ENCODE measurements at places on chromosomes 2 and 18.
A peak's percentile ranks its signal among the peaks of the same experiment; 100 is the strongest.

DNA sequence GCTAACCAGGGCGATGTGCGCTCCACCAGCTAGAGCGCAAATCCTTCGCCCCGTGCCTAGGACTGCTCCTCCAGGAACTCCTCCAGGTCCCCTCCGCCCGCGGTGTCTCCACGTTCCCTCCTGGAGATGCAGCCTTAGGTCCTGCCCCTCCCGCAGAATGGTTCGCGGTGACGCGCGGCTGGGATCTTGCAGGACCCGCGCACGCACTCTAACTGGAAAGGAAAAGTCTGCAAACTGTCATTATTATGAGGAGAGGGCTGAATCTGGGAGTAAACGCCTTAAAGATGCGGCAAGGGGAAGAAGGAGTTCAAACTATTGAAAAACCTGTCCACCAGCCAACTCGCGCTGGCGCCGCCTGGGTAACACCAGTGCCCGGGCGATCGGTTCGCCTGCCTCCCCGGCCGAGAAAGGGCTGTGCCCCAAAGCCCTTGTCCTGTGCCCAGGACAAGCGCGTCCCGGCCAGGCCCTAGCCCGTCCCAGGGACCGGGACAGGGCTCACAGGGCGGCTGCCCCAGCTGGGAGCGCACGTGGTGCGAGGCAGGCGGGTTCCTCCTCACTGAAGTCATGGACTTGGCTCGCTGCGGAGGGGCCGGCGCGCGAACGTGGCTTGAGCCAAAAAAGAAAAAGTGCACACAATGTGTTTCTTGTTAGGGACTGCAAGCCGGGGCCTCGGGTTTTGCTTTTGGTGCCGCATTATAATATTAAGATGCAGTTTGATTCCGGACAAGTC is 5.5 kb upstream of the ID2 start:
- H3K27me3 ChIP-seq = peaks cover 23% of the 10 kb centered on the region
- no peaks in the 10 kb centered on the region for H3K4me1 ChIP-seq
- H3K4me3 ChIP-seq = peak overlapping the region; percentile 82
- DNase-seq = peak; percentile 61
- H3K36me3 ChIP-seq = peaks cover 26% of the 10 kb centered on the region
- H3K27ac ChIP-seq = no peak overlapping the region

DNA sequence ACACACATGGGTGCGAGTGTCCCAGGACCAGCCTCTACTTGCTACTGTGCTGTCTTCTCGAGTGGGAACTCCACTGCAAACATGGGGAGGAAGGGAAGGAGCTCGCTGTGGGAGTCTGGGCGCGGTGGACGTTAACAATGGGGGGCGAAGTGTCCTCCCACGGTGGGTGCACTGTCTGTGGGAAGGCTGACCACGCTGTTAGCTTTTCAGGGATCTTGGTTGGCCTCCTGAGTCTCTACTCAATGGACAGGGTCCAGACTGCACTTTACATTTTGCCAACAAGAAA is 146.7 kb downstream of the MBP start:
- H3K27ac ChIP-seq = no peak overlapping the region
- DNase-seq = no peak
- peaks cover 7% of the 10 kb centered on the region for H3K4me1 ChIP-seq
- no peaks in the 10 kb centered on the region for H3K27me3 ChIP-seq

GRCh38 chr18:48953104-48953706 is 2.4 kb upstream of the SMAD7 start:
- H3K4me1 ChIP-seq = peaks cover 2% of the 10 kb centered on the region
- peak overlapping the region; percentile 87 for H3K4me3 ChIP-seq
- no peaks in the 10 kb centered on the region for H3K36me3 ChIP-seq

DNA sequence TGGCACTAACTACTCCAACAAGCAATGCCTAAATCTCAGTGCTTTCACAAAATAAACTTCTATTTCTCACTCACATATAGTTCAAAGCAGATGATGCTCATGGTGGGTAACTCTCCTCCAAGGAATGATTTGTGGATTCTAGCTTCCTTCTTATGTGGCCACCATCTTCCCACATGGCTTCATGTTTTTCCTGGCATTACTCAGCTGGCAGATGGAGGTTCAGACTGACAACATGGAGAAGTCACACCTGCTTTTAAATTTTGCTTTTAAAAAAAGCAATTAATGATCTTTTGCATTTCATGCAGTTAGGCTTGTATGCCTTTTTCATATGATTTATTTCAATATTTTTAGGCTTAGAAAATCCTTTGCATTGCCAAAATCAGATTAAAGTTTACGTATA is 6.3 kb upstream of the GKN2 start:
- no peak overlapping the region for H3K4me3 ChIP-seq
- H3K27ac ChIP-seq = no peak overlapping the region
- no peaks in the 10 kb centered on the region for H3K4me1 ChIP-seq
- H3K27me3 ChIP-seq = no peaks in the 10 kb centered on the region

DNA sequence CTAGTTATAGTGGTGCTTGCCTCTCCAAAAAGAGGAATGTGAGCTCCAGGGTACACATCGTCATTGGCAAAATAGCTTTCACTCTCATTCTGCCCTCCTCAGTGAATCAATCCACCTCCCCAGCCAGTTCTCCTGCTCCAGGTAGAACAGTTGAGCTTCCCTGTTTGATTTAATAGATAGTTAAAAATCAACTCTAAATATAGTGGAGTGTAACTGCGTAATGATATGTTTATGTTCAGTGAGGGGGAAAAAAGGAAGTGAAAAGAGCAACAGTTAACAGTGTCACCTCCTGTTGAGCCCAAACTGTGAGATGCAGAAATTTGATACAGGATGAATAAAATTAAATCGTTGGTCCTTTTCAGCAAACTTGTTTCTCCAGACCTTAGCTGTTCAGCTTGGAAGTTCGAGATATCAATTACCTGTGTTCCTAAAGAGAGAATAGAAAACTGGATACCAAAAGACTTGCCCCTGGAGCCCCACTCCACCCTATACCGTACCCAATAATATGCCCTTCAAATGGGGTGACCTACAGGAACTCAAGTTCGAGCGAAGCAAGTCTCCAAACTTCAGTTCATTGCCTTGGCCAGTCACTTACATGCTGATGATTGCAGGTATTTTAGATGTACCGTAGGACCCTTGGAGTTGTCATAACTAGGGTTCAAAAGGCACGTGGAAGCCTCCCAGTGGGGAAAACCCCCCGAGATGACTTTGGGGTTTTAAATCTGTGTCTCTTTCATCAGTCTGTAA is 708.4 kb downstream of the RNF144A start:
- no peak overlapping the region for H3K4me3 ChIP-seq
- no peak for DNase-seq
- H3K4me1 ChIP-seq = no peaks in the 10 kb centered on the region
- H3K27me3 ChIP-seq = no peaks in the 10 kb centered on the region
- H3K36me3 ChIP-seq = no peaks in the 10 kb centered on the region

DNA sequence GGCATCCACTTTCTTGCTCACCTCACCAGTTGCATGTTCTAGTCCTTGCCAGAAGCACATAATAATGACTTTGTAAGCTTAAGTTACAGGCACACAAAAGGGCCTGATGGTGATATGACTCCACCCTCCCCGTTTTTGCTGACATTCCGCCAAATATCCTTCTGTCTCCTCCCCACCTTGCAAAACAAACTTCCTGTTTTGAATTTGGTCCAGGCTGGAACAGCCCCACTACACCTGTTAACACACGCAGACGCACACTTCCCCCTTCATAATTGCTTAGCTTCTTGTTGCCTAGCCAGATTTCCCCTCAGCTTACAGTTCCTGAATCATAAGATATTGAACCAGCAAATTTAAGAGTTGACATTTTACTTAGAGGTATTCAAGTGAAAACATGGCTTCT is at the start of gene MGAT5:
MGAT5 (plus strand) TSS at position 269 of the 400 bp plus-strand sequence. CDS start 332 bp downstream, outside the sequence.
- H3K4me3 ChIP-seq = no peak within 1 kb of the TSS
- no peak within 1 kb of the TSS for H3K27ac ChIP-seq
- H3K4me1 ChIP-seq = no peaks in the 10 kb centered on the region
- peaks cover 2% of the 10 kb centered on the region for H3K36me3 ChIP-seq
- no peak for DNase-seq
- no peaks in the 10 kb centered on the region for H3K27me3 ChIP-seq

- H3K27ac ChIP-seq = no peak overlapping the region
- H3K4me1 ChIP-seq = peaks cover 3% of the 10 kb centered on the region
- no peaks in the 10 kb centered on the region for H3K36me3 ChIP-seq
- H3K4me3 ChIP-seq = no peak overlapping the region
- H3K27me3 ChIP-seq = peaks cover 10% of the 10 kb centered on the region
These were observed 395.8 kb downstream of the MTX2 start for GRCh38 chr2:176665086-176665485.

DNA sequence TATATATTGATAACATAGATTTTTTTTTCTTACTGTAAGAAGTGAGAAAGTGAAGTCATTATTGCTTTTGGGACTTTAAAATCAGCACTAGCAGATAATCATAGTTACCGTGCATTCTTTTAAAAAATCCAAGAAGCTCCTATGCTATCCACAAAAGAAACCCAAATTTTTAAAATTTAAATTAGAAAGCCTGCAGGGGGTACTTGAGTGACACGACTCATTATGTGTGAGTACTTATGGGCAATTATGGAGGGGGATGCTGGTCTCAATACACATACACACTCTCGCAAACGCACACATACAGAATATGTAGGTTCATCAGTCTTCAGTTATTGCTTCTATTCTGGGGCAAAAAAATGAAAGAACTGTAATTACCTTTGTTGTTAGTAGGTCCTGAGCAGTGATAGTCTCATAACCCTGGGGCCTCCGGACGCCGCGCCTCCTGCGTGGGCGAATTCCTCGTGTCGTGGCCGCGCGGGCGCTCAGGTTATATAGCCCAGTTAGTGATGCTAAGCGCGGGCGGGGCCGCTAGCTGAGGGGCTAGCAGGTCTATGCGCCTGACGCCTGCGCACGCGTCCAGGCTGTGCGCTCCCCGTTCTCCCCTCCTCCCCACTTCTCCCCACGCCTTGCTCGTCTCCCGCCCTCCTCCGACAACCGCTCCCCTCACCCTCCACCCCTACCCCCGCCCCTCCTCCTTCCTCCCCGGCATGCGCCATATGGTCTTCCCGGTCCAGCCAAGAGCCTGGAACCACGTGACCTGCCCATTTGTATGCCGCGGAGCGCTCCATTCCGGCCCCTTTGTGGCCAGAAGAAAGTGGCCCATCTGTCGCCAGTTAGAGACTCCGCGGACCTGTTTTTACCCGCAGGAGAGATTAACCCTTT is at the start of gene NEUROD1:
NEUROD1 (minus strand) TSS at position 463 of the 882 bp plus-strand sequence. CDS start 1,657 bp downstream, outside the sequence.
- H3K36me3 ChIP-seq = no peaks in the 10 kb centered on the region
- H3K4me3 ChIP-seq = peak within 1 kb of the TSS; percentile 50
- peaks cover 6% of the 10 kb centered on the region for H3K4me1 ChIP-seq
- DNase-seq = peak; percentile 94

GRCh38 chr2:57954020-57954419 is 92.6 kb upstream of the VRK2 start:
- no peaks in the 10 kb centered on the region for H3K27me3 ChIP-seq
- no peak for DNase-seq
- H3K4me3 ChIP-seq = no peak overlapping the region
- H3K4me1 ChIP-seq = no peaks in the 10 kb centered on the region
- H3K27ac ChIP-seq = no peak overlapping the region
- H3K36me3 ChIP-seq = no peaks in the 10 kb centered on the region

DNA sequence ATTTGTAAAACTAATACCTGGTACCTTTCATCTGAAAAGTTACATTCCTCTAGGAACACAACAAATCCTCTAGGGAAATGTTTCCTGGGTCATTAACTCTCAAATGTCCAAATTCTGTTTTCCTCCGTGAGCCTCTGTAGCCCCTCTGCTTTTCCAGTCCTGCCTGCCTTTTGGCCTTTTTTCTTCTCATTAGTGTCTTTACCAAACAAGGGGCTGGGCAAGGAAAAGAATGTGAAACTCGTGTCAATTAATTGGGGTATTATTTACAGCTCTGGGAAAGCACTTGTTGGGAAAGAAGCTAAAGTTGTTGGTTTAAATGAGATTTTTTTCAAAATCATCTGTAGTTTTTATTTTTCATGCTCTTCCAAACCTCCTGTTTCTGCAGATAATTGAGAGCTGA is 198.1 kb upstream of the NRP2 start:
- H3K27me3 ChIP-seq = no peaks in the 10 kb centered on the region
- H3K4me1 ChIP-seq = peaks cover 15% of the 10 kb centered on the region
- no peak overlapping the region for H3K27ac ChIP-seq
- no peak for DNase-seq
- H3K4me3 ChIP-seq = no peak overlapping the region
- H3K36me3 ChIP-seq = no peaks in the 10 kb centered on the region

- H3K4me3 ChIP-seq = no peak overlapping the region
- no peaks in the 10 kb centered on the region for H3K4me1 ChIP-seq
- H3K27ac ChIP-seq = no peak overlapping the region
These were observed 68.6 kb downstream of the FHOD3 start for GRCh38 chr18:36365836-36366775.

GRCh38 chr2:47293976-47294375 is 109.0 kb upstream of the MSH2 start:
- DNase-seq = no peak
- H3K27me3 ChIP-seq = no peaks in the 10 kb centered on the region
- H3K4me3 ChIP-seq = no peak overlapping the region
- H3K27ac ChIP-seq = no peak overlapping the region
- H3K4me1 ChIP-seq = 0 out of 2 replicates have a peak, but pooled peaks cover 3% of the 10 kb centered on the region
- H3K36me3 ChIP-seq = no peaks in the 10 kb centered on the region

DNA sequence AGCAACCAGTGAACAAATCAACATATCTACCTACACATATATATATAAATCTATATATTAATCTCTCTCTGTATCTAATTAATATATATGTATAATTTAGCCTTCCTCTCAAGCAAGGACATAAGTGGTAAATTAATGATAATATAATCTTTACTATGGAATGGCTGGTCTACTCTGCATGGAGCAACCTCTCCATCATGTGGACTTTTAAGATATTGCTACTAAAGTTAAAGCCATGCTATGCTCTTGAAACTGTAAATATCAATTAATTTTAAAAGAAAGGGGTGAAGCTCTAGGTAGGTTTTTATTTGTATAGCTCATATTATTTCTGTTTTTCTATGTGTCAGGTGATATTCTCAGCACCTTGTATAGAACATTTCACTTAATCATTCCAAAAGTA is 147.0 kb downstream of the PPP1R1C start:
- no peak for DNase-seq
- no peak overlapping the region for H3K4me3 ChIP-seq
- no peaks in the 10 kb centered on the region for H3K27me3 ChIP-seq
- no peaks in the 10 kb centered on the region for H3K36me3 ChIP-seq

DNA sequence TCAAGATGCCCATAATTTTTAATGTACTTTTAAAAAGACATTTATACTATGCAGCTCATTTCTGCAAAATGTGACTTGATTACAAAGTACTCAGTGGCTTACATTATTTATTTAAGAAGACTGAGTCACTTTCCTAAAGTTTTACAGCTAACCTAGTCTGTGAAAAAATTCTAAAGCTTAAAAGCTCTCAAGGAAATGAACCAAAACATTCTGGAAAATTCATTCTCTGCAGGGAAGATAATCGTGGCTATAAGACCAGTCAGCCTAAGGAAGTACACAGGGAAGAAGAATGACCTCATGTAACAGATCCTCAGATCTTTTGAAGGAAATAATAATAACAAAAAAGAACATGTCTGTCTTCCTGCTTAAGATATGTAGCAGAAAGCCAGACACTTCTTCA is 232.1 kb upstream of the STK17B start:
- H3K4me1 ChIP-seq = no peaks in the 10 kb centered on the region
- no peak for DNase-seq

Measured in H9 (cell line).